ENCODE measurements at places on chromosomes 7 and 10. TPM values are rescaled to one million over a fixed set of nuclear protein-coding genes. Genes with fewer than 3 reads are reported as not detected.

FBXL13 gene
- 0.45 TPM for total RNA-seq

NDUFA5 gene
- 54.0 TPM for total RNA-seq

UTF1 gene
- total RNA-seq: not detected

TMEM229A gene
- not detected for total RNA-seq

SPDYE6 gene
- not detected for total RNA-seq

TRIM24 gene
- total RNA-seq: 8.5 TPM

TBXAS1 gene
- total RNA-seq: 17.8 TPM

IGF2BP3 gene
- total RNA-seq: 0.67 TPM

WDR11 gene
- total RNA-seq: 30.2 TPM

PMPCB gene
- total RNA-seq: 82.0 TPM

ITGB8 gene
- total RNA-seq: 0.05 TPM

AKR1C4 gene
- total RNA-seq: not detected

CALHM3 gene
- total RNA-seq: not detected

SHH gene
- total RNA-seq: not detected

MAGI2 gene
- total RNA-seq: 0.05 TPM

NPY gene
- not detected for total RNA-seq

RADIL gene
- total RNA-seq: 0.56 TPM

GRCh38 chr7:114670676-114671075 is 251.2 kb upstream of the MDFIC start:
- ATAC-seq: no peak

GRCh38 chr10:62182595-62182994 is 86.0 kb downstream of the RTKN2 start:
- no peak for ATAC-seq

DNA sequence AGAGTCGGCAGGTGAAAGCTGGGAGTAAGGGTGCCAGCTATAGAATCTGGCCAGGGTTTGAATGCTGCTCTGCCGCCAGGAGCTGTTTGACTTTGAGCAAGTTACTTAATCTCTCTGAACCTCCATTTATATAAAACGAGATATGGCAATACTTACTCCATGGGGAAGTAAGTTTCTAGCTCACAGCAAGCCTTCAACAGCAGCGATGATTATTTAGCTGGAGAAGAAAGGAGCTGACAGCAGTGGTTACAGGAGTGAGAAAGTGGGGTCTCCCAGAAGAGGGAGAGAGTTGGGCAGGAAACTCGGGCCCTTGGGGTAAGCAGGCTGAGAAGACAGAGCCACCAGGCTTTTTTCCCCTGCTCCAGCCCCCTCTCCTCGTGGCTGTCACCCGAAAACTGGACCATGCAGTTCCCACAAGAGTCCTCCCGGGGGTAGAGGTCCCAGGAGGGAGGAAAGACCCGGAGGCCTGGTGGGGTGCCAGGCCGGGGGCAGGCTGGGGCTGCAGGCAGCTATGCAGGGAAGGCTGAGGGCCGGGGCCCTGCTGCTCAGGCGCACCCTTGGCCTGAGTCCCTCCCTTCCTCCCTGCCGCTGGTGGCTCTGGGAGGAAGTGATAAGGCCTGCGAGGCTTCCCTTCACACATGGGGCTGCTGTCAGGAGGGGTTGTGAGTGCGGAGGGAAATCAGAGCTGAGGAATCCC is 3.5 kb downstream of the NOS3 start:
- ATAC-seq: peak; percentile 73

DNA sequence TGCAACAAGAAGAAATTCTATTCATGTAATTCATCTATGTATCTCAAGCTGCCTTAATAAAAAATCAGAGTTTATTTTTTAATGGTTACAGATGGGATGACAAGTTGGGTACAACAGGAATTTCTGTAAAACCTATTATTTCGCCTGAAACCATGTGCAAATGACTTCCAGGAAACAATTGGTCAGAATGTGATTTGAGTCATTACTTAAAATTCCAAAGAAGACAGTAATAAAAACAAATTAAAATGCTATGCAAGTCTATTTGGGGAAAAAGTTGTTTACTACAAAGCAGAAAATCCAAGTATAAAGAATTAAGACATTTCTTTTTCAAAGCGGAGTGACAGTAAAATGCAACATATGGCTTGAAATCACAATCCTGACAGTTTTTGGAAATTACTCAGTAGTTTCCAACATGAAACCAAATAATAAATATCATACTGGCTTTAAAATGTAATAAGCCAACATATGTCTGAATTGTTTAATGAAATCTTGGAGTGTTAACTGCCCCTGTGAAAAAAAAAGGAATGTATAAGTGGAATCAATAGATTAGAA is 41.5 kb upstream of the SEMA3C start:
- ATAC-seq: no peak

DNA sequence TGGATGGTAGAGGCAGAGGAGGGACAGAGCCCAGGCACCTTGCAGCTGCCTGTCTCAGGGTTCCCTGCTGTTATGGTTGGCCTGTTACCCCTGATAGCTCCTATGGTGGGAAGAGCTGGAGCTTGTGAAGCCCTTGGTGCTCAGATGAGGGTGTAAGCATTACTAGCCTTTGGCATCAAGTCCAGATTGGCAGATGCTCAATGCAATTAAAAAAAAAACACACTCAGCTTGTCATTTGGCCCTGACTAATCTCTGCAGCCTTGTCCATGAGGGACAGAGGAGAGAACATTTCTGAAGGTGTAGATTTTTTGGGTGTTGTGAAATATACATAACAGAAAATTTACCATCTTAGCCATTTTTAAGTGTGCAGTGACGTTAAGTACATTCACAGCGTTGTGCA is 86.3 kb downstream of the PLPP4 start:
- no peak for ATAC-seq

GRCh38 chr7:96308253-96308949 is 13.5 kb downstream of the SLC25A13 start:
- ATAC-seq: no peak

DNA sequence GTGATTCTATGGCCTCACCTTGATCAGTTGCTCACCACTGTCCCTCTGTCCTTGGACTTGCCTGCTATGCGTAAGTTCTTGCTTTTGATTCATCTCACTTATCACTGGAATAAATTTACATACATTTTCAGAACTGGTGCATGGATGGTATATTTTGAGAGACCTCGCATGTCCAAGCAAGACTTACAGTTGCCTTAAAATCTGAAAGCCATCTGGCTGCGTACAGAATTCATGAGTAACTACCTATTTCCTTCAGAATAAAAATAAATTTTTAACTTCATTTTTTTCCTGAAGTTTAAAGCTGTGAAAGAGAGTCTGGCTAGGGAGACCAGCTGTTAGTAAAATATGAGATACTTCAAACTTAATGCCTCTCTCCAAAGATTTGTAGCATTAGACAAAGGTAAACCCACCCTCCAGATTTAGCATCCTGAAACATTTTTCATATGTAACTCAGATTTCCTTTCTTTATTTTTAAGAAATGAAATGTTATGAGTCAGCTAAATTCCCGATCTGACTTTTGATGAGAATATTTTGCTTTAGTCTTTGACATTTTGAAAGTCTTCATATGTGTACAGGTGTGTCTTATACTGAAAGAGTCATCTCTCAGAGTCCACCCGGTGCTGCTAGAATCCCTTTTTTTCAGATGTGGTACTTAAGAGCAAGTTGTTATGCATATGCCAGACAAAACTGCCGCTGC is 136.4 kb upstream of the CELF2 start:
- ATAC-seq: no peak

- ATAC-seq: peak; percentile 5
These were observed 300 bp downstream of the ARHGAP21 start for GRCh38 chr10:24723386-24723787.

- ATAC-seq: no peak
These were observed 620.8 kb downstream of the KCNMA1 start for GRCh38 chr10:77016855-77017254.

GRCh38 chr7:27435461-27435860 is 192.9 kb downstream of the EVX1 start:
- ATAC-seq: no peak

DNA sequence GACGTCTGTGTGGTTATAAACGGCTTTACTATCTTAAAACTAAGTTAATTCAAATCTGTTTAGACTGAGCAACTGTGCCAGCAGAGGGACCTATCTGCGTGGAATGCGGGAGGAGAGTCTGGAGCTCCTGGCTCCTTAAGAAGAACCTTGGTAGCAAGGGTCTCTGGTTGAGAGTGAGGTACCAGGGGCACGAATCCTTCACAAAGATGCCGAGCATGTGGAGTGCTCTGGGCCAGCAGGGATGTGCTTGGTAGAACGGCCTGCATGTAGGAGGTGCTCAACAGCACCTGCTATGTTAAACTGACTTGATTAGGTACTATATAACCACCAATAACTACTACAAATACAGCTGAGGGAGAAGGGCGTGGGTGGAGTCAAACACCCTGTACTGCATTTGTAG is 102.6 kb downstream of the VIPR2 start:
- no peak for ATAC-seq

GRCh38 chr7:28360739-28361138 is 51.6 kb upstream of the CREB5 start:
- ATAC-seq: no peak

GRCh38 chr7:65250216-65250615 is 123.4 kb upstream of the ZNF92 start:
- ATAC-seq: no peak

DNA sequence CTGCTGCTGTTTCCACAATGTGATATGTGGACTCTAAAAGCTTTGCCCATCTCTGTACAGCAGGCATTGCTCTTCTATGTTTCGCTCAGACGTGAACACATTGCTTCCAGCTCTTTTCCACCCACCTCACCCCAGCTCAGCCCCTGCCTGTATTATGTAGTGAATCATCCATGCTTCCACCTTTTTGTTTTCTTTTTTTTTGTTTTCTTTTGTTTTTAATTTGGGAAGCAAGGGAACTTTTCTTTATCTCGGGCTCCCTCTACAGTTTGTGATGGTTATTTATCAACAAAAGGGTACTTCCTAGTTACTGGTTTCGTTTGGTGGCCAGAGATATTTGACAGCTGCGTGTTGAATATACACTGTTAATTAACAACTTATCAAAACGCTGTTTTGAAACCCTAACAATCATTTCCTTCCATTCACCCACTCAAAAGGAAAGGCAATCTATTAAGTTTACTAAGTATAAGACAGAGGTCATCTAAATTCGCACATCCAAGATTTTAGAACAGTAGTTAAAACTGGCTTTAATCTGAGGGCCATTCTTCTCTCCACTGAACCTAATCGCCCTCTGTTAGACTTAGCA is 127.9 kb upstream of the STK17A start:
- no peak for ATAC-seq

GRCh38 chr7:28296571-28297483 is 115.5 kb upstream of the CREB5 start:
- no peak for ATAC-seq

DNA sequence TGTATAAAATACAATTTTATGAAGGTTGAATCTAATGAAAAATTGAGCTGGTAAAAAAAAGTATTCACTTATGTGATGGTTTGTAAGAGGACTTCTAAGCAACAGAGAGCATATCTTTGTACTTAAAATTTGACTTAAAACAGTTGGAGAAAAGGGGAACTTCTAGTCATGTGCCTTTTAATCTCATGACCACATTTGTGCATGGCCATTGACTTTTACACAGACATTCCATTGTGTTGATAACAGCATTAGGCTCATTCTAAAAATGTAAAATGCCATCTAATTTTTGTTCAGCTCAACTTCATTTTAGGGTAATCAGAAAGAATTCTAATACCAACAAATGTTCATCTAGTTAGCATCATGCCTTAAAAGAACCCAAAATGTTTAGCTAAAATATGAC is 119.9 kb downstream of the HPSE2 start:
- ATAC-seq: no peak

GRCh38 chr7:24932815-24933214 is 47.2 kb downstream of the OSBPL3 start:
- no peak for ATAC-seq

DNA sequence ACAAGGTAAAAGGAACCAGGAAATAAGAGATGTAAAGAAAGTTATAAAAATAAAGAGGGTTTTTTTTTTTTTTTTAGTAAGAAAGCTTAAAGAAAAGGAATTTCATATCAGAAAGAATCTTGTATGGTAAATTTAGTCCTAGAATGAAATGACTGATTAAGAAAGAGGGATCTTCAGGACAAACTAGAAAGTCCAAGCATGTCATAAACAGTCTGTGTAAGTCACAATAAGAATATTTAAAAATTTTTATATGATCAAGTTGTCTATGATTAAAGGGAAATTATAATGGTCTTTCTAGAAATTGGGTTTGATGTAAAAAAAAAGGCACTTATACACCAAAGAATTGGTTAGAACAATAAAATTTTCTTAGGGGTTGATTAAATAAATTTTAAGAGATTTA is 289.5 kb downstream of the XPNPEP1 start:
- no peak for ATAC-seq

- no peak for ATAC-seq
These were observed 98.2 kb downstream of the ANLN start for GRCh38 chr7:36487756-36488336.

GRCh38 chr7:149292462-149292823 is 30.4 kb downstream of the ZNF783 start:
- ATAC-seq: no peak

GRCh38 chr7:20170633-20171032 is 46.6 kb downstream of the MACC1 start:
- no peak for ATAC-seq

GRCh38 chr10:11824825-11825224 is 1.7 kb downstream of the PROSER2 start:
- no peak for ATAC-seq

DNA sequence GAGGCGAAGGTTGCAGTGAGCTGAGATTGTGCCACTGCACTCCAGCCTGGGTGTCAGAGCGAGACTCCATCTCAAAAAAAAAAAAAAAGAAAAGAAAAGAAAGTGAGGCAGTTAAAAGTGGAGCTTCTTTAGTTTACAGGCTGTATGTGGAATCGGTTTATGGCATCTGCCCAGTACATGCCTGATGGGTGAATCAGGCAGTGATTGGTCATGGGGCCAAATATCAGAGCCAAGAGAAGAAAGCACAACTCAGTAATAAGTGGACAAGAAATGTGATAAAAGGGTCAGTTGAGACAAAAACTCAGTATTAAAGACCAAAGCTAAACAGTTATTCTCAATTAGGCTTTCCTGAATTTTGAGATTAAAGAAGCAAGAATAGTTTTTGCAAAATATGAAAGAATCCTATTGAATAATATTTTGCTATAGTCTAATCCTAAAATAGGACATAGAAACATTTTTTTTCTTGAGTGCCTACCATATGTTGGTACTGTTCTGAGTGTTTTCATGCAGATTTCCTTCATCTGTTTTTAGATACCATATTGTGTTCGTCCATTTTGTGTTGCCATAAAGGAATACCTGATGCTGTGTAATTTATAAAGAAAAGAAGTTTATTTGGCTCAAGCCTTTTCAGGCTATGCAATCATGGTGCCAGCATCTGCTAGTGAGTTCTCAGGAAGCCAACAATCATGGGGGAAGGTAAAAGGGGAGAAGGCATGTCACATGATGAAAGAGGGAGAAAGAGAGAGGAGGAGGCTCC is 14.4 kb downstream of the CDC14C start:
- ATAC-seq: no peak

- ATAC-seq: peak; percentile 97
These were observed 104.4 kb upstream of the ZNF92 start for GRCh38 chr7:65269150-65269856.
